ENCODE measurements at places on chromosomes 5 and 9.

DNA sequence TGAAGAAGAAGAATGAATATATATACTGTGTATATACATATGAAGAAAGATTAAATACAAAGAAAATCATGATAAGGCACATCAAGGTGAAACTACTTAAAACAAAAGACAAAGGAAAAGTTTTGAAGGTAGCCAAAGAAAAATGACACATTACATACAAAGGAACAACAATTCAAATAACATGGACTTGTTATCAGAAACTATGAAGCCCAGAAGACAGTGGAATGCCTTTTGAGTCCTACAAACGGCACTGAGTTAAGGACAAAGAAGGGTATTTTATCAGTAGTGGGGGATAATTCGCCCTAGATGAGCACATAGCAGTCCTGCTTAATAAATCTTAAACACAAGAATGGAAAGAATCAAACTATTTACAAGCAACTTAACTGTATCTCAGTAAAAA is 77.8 kb downstream of the CAAP1 start:
- DNase-seq, result no peak

- no peak for DNase-seq
Measured at GRCh38 chr5:107640568-107640967, 30.2 kb downstream of the EFNA5 start.

DNA sequence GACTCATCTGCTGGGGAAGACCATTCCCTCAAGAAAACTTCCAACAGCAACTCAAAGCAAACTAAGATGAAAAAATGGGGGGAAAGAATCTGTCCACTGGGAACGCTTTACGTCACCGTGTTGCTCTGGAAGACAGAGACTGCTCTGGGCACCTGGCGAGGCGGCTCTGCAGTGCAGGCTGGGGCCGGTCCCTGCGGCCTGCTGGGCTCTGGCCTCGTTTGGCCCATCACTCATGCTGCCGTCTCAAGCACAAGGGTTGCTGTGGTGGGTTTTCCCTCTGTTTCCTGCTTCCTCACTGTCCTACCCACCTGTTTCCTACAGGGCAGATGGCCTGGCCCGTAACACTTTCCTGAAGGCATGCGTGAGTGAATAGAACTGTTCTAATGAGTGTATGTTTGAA is 92.9 kb upstream of the OTULINL start:
- no peak for DNase-seq

GRCh38 chr9:113349445-113350094 is at the start of gene BSPRY:
TSS of gene BSPRY (plus strand) at chr9:113349541. CDS start at chr9:113349580, 39 bp downstream.
- DNase-seq, result peak; percentile 55

- DNase-seq, result no peak
Measured at GRCh38 chr9:97682242-97682641, 14.9 kb downstream of the XPA start.

DNA sequence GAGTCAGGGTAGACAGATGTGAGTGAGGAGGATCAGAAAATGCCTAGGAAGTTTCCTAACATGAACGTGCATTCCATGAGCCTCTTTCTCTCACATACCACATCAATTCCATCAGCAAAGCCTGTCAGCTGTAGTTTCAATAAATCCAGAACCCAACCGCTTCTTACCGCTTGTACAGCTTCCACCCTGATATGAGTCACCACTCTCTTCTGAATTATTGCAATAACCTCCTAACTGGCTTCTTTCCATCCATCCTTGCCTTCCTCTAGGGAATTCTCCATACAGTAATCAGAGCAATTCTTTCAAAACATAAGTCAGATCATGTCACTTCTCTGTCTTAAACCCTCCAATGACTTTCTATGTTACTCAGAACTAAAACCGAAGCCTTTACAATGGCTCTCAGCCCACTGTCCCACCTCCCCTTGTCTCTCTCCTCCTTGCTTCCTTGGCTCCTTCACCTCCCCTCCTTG is 8.1 kb upstream of the RAD23B start:
- DNase-seq, result no peak

DNA sequence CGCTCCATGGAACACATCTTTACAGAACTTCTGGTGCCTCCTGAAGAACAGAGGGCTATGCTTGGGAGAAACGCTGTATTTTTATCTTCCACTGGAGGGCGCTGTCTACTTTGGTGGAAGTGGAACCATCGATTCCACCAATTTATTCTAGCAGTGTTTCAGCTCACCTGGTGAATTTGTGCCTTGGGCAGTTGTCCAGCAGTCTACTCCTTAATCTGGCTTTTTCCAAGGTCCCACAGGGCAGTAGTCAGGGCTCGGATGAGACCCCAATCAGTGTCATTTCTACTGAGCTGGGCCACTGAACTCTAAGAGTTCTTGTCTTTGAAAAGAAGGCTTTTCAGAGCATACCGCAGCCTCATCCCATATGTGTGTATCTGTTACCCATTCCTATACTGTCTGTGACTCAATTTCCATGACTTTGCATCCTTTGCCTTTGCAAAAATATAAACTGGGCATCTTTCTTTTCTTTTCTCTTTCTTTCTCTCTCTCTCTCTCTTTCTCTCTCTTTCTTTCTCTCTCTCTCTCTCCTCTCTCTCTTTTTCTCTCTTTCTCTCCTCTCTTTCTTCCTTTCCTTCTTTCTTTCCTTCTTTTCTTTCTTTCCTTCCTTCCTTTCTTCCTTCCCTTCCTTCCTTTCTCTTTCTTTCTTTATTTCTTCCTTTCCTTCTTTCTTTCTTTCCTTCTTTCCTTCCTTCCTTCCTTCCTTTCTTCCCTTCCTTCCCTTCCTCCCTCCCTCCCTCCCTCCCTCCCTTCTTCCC is 138.4 kb upstream of the ZNF618 start:
- DNase-seq, result peak; percentile 73

All from nephron progenitor cell (in vitro differentiated cells).